ENCODE measurements at places on chromosomes 1 and 21.

GRCh38 chr1:57165546-57165945, 199.7 kb upstream of the C8B start:
- no peak for DNase-seq

DNA sequence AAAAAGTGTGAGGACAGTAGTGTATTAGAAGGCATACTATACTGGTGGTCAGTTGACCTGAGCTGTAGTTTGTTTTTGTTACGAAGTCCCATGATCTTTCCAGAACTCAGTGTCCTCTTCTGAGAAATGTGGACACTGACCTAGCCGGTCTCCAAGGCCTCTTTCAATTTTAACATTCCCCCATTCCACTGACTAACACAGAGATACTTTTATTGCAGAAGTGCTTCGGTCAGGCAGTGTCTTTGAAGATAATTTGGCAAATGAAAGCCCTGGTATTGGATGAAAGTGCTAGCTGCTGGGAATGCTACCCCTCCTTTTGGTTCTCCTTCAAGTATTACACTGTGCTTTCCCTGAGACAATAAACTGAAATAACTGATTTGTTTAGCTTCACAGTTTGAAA, 89.4 kb downstream of the LMO4 start:
- DNase-seq, result no peak

DNA sequence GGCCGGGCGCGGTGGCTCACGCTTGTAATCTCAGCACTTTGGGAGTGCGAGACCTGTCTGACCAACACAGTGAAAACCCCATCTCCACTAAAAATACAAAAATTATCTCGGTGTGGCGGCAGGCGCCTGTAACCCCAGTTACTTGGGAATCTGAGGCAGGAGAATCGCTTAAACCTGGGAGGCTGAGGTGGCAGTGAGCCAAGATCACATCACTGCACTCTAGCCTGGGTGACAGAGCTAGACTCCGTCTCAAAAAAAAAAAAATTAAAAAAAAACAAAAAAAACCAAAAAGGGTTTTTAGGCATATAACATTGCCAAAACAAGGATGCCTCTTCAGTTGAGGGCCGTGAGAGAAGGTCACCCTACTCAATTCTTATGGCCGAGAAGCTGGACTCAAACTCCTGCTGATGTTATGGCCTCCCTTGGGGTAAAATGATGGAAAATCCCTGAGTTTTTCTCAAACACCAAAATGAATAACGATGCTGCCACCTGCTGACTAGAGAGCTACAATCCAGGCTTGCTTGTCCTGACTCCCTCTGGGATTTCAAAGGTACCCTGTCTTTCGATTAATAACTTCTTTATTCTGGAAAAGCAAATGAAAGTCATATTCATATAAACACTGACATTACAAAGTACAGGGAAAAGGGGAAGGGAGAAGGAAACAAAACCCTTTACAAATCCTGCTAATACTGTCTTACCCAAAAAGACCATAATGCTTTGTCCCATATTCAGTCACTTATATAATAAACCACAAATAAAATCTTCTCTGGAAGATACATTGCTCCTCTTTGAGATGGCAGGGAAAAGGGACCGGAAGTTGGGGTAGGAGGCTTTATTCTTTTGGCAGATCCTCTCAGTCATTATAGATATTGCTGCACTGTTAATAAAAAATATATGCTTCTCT, 10.7 kb downstream of the RAB42 start:
- DNase-seq, result no peak

GRCh38 chr1:62438163-62438562, 1.3 kb downstream of the USP1 start:
- no peak for DNase-seq

- DNase-seq, result no peak
Measured at GRCh38 chr1:23039308-23039826, 20.1 kb downstream of the KDM1A start.

- peak; percentile 1 for DNase-seq
Measured at GRCh38 chr1:78408810-78409209, 82.0 kb upstream of the PTGFR start.

GRCh38 chr1:1670866-1671265, 12.1 kb upstream of the CDK11B start:
- DNase-seq, result no peak

GRCh38 chr21:16076465-16076864, 346.7 kb downstream of the USP25 start:
- DNase-seq, result no peak

DNA sequence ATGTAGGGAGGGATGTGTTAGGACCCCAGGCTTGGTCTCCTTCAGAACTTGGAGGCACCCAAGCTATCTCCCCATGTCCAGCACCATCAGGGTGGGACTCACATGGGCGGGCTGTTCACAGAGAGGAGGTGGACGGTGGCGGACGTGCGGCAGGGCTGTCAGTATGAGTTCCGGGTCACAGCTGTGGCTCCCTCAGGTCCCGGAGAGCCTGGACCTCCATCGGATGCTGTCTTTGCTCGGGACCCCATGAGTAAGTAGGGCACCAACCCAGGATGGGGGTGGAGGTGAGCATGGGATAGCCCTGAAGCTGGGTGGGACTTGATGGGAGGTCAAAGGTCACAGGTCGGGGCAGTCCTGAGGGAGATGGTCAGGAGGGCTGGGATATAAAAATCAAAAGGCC, 27.8 kb downstream of the IGFN1 start:
- DNase-seq, result no peak

DNA sequence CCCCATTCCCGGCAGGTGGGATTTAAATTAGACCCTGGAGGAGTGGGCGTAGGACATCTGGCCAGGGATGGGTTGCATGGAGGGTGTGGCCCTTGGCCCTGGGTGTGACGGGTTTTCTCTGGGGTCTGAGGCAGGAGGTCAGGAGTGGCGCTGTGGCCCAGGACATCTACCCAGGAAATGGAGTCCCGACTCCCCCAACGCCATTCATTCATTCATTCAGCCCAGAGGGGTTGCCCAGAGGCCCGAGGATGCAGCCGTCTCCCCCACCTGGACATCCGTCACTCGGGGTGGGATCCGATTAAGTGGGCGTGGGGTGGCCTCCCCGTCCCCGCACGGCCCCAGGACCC, 663 bp downstream of the ATP13A2 start:
- DNase-seq, result no peak

DNA sequence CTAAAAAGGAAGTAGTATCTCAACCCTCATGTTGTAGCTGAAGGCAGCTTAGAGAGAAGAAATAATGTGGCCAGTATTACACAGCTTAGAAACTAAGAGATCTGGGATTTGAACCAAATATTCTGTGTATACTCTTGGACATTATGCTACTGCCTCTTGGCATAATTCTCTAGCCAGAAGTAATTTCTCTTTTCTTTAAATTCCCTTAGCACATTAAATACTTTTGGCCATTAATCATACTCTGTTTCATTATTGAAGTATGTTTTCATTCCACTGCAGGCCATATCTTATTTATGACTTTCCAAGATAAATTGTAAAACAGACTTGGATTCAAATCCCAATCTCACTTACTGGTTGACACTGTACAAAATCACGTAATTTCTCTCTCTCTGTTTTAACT, 181.3 kb upstream of the SPAG17 start:
- no peak for DNase-seq

- DNase-seq, result no peak
Measured at GRCh38 chr21:28066076-28066475, 926.6 kb downstream of the LTN1 start.

DNA sequence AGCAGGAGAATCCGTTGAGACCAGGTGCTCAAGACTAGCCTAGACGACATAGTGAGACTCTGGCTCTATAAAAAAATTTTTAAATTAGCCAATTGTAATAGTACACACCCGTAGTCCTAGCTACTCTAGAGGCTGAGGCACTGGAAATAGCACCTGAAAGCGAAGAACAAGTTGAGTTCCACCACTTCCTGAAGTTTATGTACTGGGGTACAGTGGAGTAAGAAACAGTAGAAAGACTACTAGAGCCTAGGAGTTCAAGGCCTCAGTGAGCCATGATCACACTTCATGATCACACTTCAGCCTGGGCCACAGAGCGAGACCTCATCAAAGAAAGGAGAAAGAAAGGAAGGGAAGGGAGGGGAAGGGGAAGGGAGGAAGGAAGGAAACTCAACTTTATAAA, 19.8 kb downstream of the RSBN1 start:
- no peak for DNase-seq

DNA sequence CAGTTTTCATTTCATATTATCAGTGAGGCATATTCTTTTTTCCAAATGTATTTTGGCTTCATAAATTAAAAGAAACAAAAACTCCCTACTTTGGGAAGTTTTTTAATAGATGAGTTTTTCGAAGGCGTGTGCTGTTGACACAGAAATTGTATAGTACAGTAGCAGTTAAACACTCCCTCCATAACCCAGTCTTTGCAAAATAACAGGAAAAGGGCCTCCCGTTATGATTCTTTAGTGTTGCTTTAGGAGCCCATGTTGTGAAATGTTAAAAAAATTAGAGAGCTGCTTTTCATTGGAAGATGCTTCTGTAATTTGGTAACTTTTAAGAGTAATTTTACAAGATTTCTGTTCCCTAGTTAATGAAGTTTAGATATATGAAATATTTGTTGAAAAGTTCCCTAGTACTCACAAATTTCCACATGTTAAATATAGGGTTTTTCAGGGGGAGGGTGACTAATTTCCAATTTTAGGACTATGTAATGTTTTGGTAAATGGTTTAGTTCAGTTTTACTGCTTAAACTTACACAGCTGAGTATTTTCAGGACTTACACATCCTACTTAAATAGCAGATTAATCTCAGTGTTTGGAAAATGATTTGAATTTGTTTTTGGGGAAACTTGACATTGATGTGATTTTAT, 2.0 kb downstream of the CAMSAP2 start:
- DNase-seq, result no peak

GRCh38 chr1:5980314-5981008, 11.8 kb downstream of the NPHP4 start:
- DNase-seq, result no peak

DNA sequence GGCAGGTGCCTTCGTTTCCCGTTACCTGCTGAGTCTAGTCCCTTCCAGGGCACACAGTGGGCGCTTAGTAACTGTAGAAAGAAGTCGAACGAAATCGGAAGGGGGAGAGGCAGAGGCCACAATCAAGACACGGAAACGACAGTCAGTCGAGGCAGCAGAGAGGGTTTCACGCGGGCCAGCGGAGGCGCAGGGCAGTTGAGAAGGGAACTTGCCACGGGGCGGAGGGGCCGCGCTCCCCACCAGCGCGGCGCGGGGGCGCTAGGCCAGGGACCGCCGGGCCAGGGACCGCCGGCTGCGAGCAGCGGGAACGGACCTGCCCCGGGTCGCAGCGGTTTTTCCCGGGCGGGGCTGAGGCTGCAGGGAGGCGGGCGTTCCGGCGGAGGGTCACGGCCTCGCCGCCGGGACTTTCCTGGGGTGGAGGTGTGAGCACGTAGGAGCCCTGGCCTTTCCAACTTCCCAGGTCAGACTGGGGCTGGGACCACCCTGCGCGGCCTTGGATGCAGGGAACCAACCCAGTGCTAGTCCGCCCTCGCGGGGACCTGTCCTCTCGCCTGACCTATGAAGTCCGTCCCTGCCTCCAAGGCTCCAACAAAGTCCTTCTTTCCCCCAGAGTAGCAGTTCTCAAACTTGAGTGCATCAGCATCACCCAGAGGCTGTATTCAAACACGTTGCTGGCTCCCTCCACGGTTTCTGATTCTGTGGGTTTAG, 150.1 kb upstream of the FGGY start:
- DNase-seq, result peak; percentile 16

DNA sequence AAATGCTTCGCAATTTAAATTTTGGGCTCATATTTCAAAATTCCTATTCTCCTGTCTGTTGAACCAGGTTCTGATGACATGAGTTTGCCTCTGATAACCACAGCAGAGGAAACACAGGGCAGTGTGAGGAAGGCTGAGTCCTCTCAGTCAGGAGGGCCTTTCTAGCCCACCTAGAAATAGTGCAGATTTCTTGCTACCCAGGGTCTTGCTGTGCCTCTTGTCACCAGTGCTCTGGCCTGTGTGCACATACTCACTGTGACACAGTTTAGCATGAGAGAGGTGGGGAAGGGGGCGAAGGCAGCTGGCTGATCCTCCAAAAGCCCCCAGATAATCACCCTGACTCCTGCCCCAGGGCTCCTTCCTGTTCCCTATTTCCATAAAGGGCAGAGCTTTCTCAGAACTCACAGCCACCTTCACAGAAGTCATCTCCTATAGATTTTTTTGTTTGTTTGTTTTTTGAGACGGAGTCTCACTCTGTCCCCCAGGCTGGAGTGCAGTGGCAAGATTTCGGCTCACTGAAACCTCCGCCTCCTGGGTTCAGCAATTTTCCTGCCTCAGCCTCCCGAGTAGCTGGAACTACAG, 23.7 kb downstream of the ERRFI1 start:
- DNase-seq, result no peak

DNA sequence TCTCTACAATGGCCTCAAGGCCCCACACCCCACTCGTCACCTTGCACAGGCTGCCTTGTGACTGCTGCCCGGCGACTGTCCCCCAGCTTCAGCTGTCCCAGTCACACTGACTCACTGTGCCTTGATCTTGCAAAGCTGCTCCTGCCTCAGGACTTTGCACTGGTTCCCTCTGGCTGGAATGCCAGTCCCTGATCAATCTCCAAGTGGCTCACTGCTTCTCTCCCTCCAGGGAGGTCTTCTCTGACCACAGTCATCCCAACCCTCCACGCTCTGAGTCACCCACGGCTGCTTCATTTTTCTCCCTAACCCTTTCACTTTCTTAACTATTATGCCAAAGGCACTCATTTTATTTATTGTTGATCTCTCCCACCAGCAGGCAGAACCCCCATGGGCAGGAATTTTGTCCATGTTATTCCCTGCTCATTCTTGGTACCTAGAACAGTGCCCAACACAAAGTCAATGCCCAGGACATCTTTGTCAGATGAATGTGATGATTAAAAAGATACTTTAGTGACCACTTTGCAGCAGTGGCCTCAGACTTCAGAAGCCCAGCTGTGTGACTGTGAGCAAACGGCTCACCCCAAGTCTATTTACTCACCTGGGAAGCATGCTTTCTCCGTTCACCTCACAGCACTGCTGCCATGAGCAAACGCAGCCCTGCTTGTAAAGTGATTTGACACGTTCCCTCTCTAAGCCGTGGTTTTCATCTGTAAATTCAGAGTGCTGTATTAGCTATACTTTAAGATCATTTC, 53.4 kb downstream of the ZBTB18 start:
- DNase-seq, result peak; percentile 80

- DNase-seq, result no peak
Measured at GRCh38 chr1:200240656-200241055, 169.2 kb downstream of the ZNF281 start.

GRCh38 chr1:68696221-68696620, 199.3 kb upstream of the DEPDC1 start:
- DNase-seq, result no peak

DNA sequence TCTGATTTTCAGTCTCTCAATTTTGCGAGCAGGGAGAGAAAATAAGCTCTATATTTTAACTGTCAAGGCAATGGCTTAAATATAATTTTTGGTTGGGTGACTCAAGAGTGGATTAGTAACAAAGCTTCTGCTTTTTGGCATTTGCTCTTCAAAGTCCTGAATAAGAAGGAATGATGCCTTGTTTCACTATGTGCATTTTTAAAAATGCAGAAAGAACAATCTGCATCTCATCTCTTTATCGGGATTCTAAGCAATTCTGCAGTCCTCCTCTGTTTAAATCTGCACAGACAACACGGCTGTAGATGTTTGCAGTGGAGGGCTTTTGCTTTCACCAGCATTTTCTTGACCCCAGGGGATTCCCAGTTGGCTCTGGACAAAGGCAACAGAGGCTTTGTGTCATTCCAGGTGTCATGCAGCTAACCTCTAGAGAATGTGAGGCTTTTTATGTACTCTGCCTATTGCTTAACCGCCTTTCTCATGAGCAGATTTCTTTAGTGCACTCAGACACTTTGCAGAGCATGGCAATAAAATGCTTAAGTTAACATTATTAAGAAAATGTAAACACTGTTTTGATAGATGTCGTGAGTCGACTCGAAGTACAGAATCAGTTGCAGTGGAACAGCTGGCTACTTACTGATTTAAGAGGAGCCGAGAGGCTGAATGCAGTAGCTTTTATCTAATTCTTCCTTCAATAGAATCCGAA, 783.2 kb upstream of the NEGR1 start:
- no peak for DNase-seq
